ENCODE measurements at places on chromosomes 2 and 18.
A peak's percentile ranks its signal among the peaks of the same experiment; 100 is the strongest.

- DNase-seq: peak; percentile 71
Measured at GRCh38 chr2:43218702-43219382, 7.6 kb downstream of the ZFP36L2 start.

- DNase-seq: no peak
Measured at GRCh38 chr2:205766779-205767359, 84.6 kb downstream of the NRP2 start.

GRCh38 chr18:79597831-79598632 lies 81.6 kb upstream of the CTDP1 start:
- no peak for DNase-seq

- DNase-seq: no peak
Measured at GRCh38 chr2:70663411-70663810, 104.6 kb downstream of the ADD2 start.

GRCh38 chr2:240305369-240305962 lies 130.0 kb upstream of the GPC1 start:
- DNase-seq: no peak

DNA sequence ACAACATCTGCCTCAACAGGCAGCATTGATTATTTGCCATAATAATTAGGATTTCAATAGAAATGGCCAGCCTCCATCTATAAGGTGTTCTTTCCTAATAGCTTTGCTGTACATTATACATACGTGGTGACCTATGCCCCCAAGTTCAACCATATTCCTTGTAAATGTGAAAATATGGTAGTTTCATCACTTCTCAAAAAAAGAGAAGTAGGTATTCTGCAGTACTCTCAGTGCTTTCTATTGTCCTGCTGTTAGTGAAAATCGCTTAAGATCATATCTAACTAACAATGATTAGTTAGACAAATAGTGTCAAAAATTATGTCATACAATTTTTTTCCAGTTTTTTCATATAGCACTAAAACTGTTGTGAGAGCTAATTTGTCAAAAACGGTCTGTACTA lies 79.6 kb downstream of the SLC4A10 start:
- DNase-seq: no peak

DNA sequence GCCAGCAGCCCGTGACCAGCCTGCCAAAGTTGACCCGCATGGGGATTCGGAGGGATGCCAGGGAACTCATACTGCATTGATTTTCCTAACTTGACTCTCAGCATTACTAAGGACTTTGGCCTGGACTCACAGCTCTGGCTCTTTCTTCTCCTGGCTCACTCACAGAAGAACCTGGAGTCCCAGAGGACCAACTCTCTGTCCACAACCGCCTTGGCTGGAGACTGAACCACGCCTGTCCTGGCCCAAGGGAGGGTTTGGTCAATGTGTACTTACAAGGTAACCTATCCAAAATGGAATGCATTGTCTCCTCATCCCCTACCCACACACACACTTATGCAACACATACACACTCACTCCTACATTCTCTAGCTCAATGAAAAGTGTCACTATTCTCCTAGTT lies 135.6 kb upstream of the KLHL29 start:
- DNase-seq: no peak

- DNase-seq: no peak
Measured at GRCh38 chr2:226756131-226756530, 43.5 kb downstream of the IRS1 start.

DNA sequence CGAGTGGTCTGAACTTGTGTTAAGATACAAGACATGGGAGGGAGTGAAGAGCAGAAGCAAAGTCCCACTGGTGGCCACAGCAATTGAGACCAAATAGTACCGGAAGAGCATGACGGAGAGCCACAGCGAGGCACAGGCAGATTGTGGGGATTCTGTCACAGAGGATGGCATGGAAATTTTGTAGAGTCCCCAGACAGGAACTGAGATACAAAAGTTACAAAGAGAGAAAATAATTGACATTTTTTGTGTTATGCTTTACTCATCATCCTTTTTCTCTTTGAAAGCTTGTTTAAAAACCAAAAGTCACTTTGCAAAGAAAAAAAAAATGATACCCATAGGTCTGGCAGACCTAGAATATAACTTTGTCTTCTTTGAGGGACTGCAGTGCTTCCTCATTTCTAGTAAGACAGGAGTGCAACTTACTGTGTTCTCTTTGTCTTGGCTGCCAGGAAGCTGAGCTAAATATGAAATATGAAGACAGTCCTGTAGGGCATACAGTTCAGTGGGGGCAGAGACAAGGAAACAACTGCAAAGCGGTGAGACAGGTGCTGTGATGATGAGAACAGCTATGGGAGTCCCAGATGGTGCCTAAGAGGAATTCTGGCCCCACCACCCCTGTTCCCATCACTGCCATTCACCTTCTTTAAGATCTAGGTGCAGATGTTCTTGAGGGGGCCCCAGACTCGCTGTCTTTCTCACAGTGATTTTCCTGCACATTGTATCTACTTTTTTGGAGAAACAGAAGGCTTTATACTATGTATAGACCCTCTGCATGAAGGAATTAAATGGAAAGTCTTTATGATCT lies 5.2 kb downstream of the ARHGAP25 start:
- no peak for DNase-seq

- DNase-seq: no peak
Measured at GRCh38 chr2:207185372-207185771, 19.6 kb upstream of the KLF7 start.

GRCh38 chr2:241074065-241074818 lies 27.8 kb downstream of the MTERF4 start:
- no peak for DNase-seq

- no peak for DNase-seq
Measured at GRCh38 chr2:208266553-208266893, 468 bp downstream of the PIKFYVE start.

- no peak for DNase-seq
Measured at GRCh38 chr2:174781996-174782395, 17.7 kb upstream of the CHRNA1 start.

DNA sequence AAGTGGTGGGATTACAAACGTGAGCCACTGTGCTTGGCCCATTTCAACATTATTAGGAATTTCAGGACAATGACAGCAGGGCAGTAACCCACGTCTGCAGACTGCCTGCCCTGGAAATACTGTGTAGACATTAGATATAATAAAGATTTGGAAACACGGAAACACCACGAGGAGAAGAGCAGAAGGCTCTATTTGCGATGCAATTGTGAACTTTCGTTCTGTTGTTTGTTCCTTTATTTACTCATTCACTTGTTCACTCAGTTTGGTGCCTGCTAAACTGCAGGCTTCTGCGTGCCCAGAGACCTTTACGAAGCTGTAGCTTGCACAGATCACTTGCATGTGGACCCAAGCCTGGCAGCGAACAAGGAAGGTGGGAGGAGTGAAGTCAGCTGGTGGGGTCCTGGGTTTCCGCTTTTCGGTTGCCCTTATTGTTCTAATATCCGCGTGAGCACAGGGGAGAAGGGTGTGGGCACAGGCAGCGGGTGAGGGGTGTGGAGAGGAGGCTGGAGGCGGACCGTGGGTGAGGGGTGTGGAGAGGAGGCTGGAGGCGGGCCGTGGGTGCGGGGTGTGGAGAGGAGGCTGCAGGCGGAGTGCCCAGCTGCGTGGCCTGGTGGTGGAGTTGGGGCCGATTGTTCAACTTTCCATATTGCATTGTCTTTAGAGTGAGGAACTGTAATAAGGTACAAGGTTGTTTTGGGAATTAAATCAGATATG lies 3.4 kb downstream of the COLEC11 start:
- no peak for DNase-seq

- no peak for DNase-seq
Measured at GRCh38 chr2:23867449-23867848, 59.5 kb downstream of the ATAD2B start.

GRCh38 chr18:3720818-3721545 lies 271.0 kb downstream of the TGIF1 start:
- no peak for DNase-seq

DNA sequence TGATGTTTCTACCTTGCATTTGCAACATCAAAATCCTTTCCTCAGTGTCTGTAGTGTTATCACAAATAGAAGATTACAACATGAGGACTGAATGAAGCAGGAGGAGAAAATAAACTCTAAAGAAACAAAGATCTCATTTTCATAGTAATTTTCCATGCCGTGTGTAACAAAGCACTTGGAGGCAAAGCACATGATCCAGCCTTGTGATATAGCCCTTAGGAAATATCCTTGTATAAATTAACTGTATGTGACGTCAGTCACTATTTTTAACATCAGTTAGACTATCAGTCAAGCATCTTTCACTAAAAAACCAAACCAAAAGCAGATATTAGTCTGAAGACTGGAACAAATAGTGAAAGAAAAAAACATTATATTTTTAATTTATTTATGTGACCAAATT lies 492.1 kb upstream of the CNTNAP5 start:
- no peak for DNase-seq

DNA sequence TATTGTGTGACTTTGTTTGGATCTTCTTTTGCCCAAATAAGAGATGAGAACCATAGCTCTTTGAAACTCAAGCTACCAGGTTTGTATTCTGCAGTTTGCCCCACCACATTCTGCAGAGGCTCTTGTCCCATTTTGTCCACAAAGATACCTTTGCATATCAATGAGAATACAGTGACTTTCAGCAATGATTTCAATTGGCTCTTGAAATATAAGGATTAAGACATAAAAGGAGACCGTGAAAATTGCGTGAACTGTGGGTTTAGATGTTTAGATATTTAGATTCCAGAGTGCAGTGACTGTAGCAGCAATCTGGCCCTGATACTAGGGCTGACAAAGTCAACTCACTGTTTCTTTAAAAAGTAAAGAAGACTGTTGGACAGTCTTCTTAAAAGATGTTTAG lies 146.6 kb upstream of the SP5 start:
- no peak for DNase-seq

- no peak for DNase-seq
Measured at GRCh38 chr2:197300139-197300538, 10.4 kb downstream of the ANKRD44 start.

DNA sequence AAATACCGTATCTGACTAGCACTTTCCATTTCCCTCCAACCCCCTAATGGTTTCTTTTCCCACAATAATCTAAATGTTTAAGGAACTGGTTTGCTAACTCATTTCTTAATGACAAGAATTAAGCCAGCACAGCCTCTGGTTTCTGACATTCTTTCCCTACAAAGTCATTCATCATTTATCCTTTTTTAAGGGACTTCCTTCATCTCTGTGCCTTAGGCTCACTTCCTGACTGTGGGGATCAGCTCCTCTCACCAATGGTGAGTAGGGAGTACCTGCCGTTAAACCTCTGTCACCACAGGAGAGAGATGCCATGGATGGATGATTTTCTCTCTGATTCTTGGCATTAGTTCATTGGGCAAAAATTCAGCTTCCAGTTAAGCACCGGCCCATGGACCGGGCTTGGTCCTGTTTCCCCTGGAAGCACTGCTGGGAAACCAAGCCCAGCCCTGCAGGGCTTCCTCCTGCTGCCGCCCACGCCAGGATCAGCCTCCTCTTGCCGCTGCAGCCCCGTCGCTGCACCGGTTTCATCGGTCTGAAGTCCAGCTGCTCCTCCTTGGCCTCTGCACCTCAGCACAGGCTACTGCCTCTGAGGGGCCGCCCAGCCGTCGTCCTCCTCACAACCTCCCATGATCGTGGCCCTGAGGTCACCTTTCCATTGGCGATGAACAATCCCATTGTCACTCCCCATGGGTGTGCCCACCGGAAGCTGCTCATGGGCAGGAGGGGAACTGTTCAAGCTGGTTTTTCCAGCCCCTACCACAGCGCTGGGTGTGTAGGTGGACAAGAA lies 64.0 kb upstream of the ZNF516 start:
- DNase-seq: no peak

DNA sequence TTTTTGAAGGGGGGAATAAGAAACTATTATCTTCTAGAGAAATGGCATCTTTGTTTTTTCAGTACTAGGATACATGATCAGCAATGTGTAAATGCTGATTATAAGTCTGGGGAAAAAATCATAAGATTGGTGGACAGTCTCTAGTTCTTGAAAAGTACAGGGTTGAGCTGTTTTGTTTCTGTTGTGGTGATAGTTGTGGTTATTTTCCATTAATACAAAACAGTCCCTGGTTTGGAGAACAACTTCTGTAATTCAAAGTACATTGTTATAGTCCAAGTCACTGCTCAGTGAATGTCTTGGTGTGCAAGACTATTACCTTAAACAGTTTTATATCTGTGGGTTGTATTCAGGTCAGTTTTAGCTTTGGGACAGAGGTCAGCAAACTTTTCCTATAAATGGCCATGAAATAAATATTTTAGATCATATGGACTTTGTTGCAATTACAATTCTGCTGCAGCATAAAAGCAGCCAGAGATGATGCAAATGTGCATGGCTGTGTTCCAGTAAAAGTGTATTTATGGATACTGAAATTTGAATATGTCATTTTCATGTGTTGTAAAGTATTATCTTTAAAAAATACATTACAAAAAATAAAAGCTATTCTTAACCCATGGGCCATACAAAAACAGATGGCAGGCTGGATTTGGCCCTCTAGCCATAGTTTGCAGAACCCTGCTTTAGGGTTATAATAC lies 111.0 kb downstream of the CERS6 start:
- DNase-seq: no peak

GRCh38 chr2:2848621-2849333 lies 517.7 kb upstream of the MYT1L start:
- no peak for DNase-seq

DNA sequence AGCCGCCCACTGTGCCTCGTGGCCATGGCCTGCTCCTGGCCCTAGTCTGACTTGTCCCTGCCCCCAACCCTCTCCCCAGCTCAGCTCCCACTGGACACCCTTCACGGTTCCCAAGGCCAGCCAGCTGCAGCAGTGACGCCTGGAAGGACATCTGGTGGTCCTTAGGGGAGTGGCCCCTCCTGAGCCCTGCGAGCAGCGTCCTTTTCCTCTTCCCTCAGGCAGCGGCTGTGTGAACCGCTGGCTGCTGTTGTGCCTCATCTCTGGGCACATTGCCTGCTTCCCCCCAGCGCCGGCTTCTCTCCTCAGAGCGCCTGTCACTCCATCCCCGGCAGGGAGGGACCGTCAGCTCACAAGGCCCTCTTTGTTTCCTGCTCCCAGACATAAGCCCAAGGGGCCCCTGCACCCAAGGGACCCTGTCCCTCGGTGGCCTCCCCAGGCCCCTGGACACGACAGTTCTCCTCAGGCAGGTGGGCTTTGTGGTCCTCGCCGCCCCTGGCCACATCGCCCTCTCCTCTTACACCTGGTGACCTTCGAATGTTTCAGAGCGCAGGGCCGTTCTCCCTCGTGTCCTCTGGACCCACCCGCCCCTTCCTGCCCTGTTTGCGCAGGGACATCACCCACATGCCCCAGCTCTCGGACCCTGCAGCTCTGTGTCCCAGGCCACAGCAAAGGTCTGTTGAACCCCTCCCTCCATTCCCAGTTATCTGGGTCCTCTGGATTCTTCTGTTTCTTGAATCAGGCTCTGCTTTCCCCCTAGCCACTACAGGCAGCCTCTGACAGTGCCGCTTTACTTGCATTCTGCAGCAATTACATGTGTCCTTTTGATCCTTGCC lies 35.8 kb downstream of the ANO7 start:
- no peak for DNase-seq

- DNase-seq: no peak
Measured at GRCh38 chr18:35641916-35642315, 60.4 kb downstream of the GALNT1 start.

GRCh38 chr2:194826241-194826640 lies 830.8 kb upstream of the SLC39A10 start:
- DNase-seq: no peak

- DNase-seq: no peak
Measured at GRCh38 chr2:168137510-168138180, 109.8 kb downstream of the STK39 start.

GRCh38 chr2:160289831-160290230 lies 89.8 kb upstream of the ITGB6 start:
- DNase-seq: no peak

Data from stimulated activated CD8-positive, alpha-beta memory T cell treated with anti-CD3 and anti-CD28 coated beads, Interleukin-4, amount 100 ng/mL, for 4 hours (primary cell).